ENCODE measurements at places on chromosomes 7 and 10.

DNA sequence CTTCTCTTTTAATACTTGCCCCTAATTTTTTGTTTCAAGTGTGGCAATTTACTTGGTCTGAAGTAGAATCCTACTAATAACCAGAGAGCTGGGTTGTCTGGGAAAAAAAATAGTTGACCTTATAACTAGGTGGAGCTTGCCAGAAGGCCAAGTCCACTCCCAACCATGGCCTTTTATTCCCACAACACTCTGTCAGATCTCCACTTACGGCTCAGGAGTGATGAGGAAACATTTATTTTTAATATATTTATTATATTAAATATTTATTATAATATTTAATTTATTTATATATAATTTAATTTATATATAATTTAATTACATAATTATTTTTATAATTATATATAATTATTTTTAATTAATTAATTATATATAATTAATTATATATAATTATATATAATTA, 58.8 kb downstream of the TSPAN12 start:
- DNase-seq = no peak

GRCh38 chr10:133135116-133135465, 24.9 kb upstream of the KNDC1 start:
- DNase-seq = no peak

DNA sequence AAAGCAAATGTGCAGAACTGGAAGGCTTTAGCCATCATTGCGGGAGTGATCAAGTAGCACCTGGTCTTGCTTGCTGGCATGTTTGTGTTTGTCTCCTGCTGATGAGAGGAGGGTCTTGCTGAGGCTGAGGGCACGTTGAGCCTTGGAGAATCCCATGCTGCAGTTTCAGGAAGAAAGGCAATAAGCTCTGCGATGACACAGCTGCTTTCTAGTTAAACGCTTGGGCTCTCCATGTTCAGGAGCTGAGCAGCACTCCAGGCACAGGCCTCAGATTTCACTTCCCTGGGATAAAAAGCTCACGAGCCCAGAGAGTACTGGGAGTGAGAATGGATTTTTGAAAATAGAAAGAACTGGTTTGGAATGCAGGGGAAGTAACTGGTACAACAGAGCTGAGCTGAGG, 100.8 kb downstream of the LRRC18 start:
- DNase-seq = no peak

DNA sequence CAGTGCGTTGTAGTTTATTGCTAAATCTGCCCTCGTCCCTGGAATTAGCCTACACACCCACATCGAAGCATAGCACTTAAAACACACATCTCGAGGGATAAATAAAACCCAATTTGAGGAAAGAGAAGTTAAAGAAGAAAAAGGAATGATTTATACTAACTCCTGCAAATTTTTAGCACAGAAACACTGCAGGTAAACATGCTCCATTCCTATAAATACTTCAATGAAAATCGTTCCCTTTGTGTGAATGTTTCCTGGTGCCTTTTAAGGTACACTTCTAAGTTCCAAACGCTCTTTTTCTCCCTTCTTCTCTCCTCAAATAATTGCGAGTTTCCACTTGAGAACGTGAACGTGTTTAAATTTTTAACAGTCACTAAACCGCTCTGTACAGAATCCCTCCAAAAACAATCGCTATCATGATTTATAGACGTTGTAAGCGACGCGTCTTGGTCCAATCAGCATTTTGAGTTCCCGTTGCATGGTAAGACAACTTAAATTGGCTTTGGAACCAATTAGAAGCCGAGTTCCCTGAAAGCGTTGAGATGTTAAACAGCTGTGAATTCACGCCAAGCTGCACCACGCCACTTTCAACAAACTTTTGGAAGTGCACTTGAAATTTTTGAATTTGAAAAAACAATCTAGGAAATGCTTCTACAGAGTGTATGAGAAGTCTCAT, 12.5 kb upstream of the EBLN1 start:
- DNase-seq = no peak

DNA sequence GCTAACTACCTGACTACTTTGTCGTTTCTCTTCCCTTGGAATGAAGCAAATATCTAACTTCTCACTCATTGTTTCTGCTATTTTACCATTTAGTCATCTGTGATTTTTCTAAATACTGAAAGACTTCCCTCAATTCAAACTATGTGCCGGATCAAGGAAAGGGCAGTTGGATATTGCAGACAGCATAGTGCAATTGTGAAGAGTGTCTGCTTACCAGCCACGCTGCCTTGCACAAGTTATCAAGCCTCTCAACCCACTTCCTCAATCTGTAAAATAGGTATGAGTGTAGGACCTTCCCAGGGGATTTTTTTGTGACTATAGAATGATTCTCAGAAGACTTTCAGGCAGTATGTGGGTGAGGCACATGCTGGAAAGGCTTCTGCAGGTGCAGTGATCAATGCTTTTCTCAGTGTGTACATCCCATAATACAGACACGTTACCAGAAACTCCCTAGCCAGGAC, 54.3 kb downstream of the EGFR start:
- DNase-seq = no peak

- no peak for DNase-seq
Measured at GRCh38 chr7:37977243-37977642, 56.8 kb downstream of the EPDR1 start.
